RPMI7951 (cell line): ENCODE measurements at places on chromosomes 13 and 19. TPM values are rescaled to one million over a fixed set of nuclear protein-coding genes. Genes with fewer than 3 reads are reported as not detected.

- DNase-seq: peak; percentile 94
Measured at GRCh38 chr19:41323023-41323422, 13.1 kb downstream of the CCDC97 start.

DNA sequence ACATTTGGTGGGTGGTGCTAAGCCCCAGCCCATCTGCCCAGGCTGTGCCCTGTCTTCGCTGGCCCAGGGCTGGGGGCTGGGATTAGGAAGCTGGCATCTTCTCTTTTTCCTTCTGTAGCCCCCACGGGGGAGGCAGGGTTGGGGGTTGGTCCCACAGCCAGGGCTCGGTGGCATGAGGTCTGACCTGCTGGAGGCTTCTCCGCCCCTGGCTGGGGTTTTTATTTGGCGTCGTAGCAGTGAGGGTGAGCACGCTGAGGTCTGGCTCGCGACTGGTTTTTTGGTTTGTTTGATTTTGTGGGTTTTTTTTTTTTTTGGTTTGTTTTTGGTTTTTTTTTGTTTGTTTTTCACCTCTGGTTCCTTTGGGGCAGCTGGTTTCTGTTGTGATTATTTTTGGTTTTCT lies 14.7 kb downstream of the ZNF574 start:
- no peak for DNase-seq

DNA sequence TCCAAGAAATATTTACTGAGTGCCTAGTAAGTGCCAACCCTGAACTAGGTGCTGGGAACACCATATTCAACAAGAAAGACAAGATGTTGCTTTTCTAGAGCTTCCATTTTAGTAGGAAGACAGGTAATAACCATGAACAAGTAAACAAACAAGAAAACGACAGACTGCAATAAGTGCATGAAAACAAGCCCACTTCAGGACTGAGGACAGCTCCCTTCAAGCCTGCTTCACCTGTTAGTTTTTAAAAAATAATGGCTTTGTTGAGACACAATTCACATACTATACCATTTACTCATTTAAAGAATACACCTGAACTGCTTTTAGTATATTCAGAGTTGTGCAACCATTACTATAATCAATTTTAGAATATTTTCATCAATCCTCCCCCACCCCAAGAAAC lies 30.4 kb downstream of the CYP4F22 start:
- no peak for DNase-seq

DNA sequence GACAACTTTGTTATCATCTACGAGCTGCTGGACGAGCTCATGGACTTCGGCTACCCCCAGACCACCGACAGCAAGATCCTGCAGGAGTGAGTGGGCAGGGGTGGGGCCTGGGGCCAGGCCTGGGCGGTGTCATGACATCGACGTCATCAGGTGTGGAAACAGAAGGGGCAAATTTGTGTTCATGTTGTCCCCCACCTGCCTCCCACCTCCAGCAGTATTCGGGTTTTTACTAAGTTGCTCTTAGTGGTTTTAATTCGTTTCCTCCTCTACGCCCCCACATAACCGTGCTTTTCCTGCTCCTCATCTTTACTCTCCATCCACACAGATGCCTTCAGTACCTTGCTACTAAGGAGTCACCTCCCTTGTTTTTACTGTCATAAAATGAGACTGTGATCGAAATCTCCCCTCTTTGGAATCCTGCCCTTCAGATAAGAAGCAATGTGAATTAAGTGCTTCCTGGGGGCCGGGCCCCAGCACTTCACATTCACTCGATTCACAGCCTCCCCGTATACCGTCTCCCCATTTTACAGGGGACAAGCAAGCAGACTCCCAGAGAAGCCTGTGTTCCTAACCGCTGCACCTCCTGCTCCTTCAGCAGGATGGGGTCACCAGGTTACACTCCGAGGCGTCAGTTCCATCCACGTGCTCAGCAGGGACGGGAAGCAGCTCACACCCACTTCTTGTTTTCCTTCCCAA lies 10.5 kb downstream of the AP1M1 start:
- no peak for DNase-seq

DNA sequence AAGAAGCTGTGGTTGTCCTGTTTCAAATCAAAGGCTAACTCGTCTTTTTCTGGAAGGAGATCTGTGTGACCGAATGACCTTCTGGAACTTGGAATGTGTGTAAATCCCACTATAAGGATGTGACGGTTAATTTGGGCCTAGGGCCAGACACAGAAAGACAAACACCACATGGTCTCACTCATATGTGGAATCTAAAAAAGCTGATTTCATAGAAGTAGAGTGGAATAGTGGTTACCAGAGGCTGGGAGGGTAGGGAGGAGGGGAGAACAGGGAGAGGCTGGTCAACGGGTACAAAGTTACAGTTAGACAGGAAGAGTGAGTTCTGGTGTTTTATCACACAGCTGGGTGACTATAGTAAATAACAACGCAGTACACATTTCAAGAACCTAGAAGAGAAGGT lies 39.3 kb upstream of the RGCC start:
- DNase-seq: peak; percentile 88

DNA sequence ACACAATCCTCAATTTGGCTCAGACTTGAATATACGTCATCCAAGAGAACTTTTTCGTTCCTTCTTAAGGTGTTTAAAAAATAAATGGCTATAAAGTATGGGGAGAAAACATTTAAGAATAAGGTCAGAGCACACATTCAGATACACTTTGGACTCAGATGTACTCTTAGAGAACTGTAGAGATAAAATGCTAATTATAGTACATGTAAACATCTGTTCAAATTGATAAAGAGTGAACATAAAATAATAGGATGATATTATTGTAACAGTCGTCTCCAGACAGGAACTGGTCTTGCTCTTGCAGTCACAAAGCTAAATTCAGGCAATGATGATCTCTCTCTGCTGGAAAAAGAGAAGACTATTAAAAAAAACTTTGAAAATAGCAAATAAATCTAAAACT lies 91.4 kb downstream of the RBM26 start:
- no peak for DNase-seq

DNA sequence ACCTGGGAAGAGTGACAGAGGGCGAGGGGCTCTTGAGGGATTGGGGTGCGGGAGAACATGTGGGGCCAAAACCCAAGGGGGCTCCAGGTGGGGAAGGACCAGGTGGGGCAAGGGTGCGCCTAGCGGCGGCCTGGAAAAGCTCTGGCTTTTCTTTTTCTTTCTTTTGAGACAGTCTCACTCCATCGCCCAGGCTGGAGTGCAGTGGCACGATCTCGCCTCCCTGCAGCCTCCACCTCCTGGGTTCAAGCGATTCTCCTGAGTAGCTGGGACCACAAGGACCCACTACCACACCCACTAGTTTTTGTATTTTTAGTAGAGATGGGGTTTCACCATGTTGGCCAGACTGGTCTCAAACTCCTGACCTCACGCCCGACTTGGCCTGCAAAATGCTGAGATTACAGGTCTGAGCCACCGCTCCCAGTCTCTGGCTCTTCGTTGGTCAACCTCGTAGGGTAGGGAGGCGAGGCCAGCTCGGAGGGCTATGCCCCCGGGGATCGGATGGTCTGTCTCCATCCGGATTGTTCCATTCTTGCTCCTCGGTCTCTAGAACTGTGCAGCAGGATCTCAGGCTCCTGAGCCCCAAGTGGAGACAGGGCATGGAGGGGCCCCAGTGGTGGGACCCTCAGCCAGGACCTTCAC lies 3.7 kb downstream of the GADD45B start:
- no peak for DNase-seq

GRCh38 chr13:98954313-98954712 lies 23.6 kb downstream of the DOCK9 start:
- no peak for DNase-seq

GRCh38 chr19:46409191-46409590 lies 4.2 kb downstream of the CCDC8 start:
- DNase-seq: no peak

DNA sequence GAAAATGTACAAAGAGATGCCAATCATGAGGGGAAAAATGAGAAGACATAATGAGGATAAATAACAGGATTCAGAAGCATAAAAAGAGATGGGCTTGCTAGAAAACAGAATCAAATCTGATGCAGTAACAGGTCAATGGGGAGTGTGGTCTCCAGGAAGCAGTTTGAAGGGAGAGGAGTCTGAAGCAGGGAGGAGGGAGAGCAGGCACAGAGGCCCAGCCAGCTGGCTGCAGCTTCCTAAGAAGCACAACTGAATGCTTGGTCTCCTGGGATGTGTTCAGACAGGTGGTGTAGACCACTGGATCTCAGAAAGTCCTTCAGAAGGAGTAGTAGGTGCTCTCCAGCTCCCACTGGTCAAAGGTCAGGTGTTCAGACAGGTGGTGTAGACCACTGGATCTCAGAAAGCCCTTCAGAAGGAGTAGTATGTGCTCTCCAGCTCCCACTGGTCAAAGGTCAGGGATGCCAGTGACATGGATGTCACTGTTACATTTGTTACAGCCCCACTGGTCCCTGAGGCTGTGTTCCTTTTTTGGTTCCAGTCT lies 68.3 kb upstream of the UBAC2 start:
- no peak for DNase-seq

- no peak for DNase-seq
Measured at GRCh38 chr19:8340341-8341096, 2.5 kb downstream of the KANK3 start.

CYP2B6 gene
- total RNA-seq: not detected in 2 replicates

HSH2D gene
- total RNA-seq: not detected in 2 replicates

PPM1N gene
- total RNA-seq: 1.8 and 2.3 TPM in 2 replicates

OVOL3 gene
- not detected in 2 replicates for total RNA-seq

ELAVL3 gene
- total RNA-seq: not detected in 2 replicates

NLRP11 gene
- 1.3 and 1.7 TPM in 2 replicates for total RNA-seq
